NCI-H2029 treated with DMSO at 0.1 percent for 48 hours (cell line): ENCODE measurements at places on chromosomes 11 and 22.
A peak's percentile ranks its signal among the peaks of the same experiment; 100 is the strongest.

DNA sequence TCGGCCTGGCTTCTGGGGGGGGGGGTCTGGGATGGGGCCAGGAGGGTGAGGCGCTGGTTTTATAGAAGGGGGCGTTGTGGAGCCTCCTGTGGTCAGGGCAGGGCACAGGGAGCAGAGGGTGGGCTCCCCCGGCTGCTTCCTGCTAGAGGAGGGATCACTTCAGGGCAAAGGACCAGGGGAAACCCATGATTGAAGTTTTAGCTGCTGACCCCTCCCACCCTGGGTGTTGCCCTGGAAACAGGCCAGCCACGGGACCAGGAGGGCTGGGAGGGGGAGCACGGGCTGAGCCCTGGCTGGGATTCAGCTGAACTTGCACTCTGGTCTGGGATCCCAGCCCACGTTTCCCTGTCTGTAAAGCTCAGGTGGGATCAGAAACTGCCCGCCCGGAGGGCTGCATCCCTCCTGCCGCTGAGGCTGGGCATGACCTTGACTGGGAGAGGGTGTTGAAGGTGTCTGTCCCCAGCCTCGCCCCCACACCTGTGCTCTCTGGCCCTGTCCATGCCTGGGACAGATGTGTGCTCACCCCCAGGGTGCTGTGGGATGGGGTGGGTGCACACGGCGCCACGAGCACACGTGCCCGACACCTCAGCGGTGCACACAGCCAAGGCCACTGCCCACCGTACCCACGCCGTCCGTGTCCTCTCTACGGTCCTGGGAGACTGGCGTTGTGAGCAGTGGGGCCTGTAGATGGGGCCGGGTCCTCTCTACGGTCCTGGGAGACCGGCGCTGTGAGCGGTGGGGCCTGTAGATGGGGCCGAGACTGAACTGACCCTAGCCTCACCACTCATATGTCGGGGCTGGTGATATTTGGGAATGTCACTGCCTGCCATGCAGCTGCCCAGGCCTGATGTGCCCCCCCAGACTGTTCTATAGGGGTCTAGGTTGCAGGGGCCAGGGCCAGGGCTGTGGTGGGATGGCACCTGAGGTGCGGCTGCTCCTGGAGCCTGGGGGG, 2.3 kb downstream of the TSPAN4 start:
- DNase-seq = no peak

GRCh38 chr11:121450401-121450800, 1.7 kb upstream of the SORL1 start:
- DNase-seq = no peak

DNA sequence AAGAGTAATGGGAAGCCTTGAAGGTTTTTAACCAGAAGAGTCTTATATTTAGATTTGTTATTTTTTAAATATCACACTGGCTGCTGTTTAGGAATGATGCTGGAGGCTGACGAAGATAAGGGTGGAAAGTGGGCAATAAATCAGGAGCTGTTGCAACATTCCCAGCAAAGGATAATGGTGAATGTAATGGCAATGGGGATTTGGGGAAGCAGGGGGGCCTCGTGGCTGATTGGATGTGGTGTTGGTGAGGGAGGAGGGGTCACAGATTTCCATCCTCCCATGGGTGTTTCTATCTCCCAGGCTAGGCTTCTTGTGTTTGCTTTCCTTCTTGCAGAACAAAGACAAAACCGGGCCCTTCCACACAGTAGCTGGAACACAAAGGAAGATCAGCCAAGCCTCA, 80.8 kb downstream of the PIWIL4 start:
- DNase-seq = no peak

- DNase-seq = no peak
Observed at GRCh38 chr22:28243539-28243938, 324.5 kb upstream of the PITPNB start.

DNA sequence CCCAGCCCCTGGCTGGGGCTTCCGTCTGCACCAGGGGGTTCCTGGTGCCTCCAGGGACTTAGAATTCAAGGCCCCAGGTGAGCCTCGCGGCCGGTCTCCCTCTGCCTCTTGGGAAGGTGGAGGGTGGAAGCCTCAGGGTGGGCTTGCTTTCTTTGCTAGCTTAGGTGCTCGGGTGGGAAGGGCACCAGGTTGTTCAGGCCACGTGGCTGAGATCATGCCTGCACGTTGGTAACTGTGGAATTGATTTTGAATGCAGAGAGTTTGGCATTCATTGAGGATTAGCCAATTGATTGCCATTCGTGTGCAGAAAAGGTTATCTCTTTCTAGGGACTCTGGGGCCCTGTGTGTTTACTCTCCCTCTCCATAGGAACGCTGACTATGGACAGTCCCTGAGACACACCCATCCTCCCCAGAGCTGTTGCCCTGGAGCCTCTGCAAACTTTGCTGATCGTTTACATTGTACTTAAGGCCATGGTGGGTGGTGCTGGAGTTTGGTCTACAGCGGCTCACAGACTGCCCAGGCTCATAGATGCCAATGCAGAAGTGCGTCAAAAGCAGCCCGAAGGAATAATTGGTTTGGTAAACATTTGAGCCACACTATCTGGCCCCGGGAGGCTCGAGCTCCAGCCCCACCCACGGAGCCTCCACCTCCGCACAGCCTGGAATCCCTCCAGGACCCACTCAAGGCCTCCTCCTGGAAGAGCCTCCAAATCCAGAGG, 1457.7 kb downstream of the BRD1 start:
- peak; percentile 9 for DNase-seq

- DNase-seq = no peak
Observed at GRCh38 chr22:49599691-49600455, 227.8 kb downstream of the BRD1 start.

DNA sequence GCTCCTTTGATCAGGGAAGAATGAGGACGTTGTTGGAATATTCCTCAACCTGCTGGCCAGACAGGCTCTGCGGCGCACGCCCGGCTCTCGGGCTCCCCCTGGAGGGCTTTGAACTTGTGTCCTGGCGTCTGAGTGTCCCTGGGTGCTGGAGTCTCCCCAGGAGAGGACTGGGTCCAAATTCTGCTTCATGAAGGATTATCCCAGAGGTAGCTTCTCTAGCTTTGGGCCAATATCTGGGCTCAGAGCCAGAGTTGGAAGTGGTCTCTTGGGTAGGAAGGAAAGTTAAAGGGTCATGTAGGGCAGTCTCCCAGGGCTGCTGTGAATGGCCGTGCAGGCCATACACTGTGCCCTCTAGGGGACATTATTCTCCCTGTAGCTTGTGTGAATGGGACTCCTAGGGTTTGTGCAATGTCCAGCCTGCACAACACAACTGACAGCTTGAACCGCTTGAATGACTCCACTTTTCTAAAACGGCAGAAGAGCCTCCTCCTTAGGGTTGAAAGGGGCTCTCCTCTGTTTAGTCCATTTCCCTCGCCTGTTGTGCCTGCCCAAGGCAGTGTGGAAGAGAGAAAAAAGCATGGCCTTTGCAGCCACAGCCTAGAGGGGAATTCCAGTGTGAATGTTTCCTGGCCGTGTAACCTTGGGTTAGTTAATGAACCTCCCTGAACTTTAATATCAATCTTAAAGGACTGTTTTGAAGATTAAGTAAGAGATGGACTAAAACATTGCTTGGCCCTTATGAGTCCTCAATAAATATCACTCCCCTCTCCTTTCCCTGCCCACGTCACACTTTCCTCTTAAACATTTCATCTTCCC, 111.2 kb upstream of the THY1 start:
- DNase-seq = peak; percentile 57

GRCh38 chr22:49327411-49328117, 500.1 kb downstream of the BRD1 start:
- DNase-seq = no peak

GRCh38 chr22:35198738-35199137, 58.6 kb upstream of the HMGXB4 start:
- DNase-seq = no peak

DNA sequence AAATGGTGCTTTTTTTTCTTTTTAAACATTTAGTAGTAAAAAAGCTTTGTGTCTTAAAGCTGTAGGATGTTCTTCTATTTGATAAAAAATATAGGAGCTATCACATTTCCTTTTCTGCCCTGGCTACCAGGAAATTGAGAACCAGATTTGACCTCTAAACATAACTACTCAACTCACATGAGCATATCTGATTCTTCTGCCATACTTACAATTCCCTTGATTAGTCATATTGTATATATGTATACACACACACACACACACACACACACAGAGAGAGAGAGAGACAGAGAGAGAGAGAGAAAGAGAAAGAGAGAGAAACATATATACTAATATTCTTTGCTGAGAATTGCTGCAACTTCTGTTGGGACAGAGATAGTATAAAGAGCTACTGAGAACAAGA, 23.0 kb upstream of the GDPD4 start:
- no peak for DNase-seq

- no peak for DNase-seq
Observed at GRCh38 chr22:37169947-37170688, 17.9 kb downstream of the C1QTNF6 start.

GRCh38 chr11:64559351-64560138, 31.5 kb upstream of the SLC22A12 start:
- no peak for DNase-seq

DNA sequence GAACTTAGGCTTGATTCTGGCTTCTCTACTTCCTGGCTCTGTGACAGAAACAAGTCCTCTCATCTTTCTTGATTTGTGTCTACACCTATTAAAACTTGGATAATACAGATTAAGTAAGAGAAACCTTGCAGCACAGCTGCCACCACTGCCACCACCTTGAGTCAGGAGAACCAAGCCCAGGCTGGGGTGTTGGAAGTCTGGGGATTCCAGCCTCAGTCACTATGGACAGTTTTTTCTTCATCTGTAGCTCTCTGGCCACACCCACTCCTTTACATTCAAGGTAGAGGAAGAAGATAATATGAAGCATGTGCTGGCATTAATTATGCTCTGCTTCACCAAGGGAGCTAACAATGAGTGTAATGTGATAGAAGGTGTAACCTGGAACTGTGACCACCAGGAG, 75.7 kb downstream of the RELT start:
- DNase-seq = no peak

- DNase-seq = no peak
Observed at GRCh38 chr11:119699227-119699626, 29.8 kb downstream of the NECTIN1 start.

DNA sequence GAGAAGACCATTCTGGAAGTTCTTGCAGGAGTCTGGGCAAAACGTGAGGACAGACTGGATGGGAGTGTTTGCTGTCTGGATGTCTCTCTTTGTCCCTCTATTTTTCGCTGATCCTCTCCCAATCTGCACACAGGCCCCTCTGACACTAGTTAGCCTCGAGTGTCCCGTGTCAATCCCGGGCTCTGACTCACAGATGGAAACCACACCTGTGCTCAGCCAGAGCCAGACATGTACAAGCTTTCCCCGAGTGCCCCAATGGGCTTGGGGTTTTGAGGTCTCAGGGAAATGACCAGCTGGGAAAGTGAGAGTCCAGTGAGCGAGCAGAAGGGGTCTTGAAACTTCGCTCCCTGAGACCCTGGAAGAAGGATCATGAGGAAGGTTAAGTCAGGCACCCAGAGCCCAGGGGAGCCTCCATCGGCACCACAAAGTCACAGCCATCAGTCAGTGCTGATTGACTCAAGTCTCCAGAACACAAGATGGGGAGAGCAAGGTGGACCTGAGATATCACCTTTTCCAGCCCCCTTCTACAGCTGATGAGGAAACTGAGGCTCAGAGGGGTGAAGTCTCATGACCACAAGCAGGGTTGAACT, 13.9 kb downstream of the APOL2 start:
- DNase-seq = no peak

- DNase-seq = no peak
Observed at GRCh38 chr11:96307776-96308140, 35.2 kb downstream of the MAML2 start.

GRCh38 chr11:35529971-35530495, 4.6 kb upstream of the PAMR1 start:
- no peak for DNase-seq

- no peak for DNase-seq
Observed at GRCh38 chr11:7901319-7901854, 29.7 kb downstream of the OR10A6 start.

- DNase-seq = no peak
Observed at GRCh38 chr11:44028401-44028800, 19.4 kb upstream of the ACCSL start.

DNA sequence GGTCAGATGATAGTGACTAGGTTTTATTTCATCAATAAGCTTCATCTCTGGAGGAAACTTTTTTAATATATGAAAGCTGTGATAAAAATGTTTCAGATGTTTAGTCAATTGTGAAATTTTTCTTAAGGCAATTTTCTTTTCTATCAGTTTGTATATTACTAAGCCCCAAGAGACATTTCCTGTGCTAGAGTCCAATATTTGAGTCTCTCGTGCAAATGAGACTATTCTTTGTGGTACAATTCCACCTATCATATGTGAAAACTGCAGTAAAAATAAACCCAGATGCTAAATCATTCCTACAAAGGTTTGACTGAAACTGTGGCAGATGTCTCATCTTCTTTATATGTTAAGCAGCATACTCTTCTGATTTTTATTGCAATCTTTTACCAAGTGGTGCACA, 28.0 kb downstream of the CTR9 start:
- no peak for DNase-seq

GRCh38 chr22:27913162-27913741, 5.8 kb downstream of the PITPNB start:
- no peak for DNase-seq

- DNase-seq = no peak
Observed at GRCh38 chr11:93738647-93739081, 2.6 kb downstream of the TAF1D start.

- peak; percentile 21 for DNase-seq
Observed at GRCh38 chr11:74311352-74311926, at the start of gene P4HA3. TSS of gene P4HA3 (minus strand) at chr11:74311640. CDS start at chr11:74311611, 29 bp downstream.

GRCh38 chr11:32198053-32198452, 107.2 kb downstream of the RCN1 start:
- no peak for DNase-seq

DNA sequence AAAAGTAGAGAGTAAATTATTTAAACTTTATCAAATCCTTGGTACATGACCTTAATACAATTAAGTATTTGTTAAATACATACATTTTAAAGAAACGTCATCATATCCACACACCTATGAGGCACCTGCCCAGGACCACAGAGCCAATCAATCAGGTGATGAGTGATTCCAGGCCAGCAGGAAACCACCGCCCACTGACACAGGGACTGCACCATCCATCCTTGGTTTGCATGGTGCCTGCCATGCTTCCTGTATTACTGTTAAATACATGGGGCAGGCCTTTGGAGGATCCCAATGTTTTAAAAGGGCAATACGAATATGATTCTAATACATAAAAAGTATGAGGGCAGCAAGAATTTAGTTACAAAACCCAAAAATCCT, 7.0 kb upstream of the TBC1D10A start:
- DNase-seq = no peak

DNA sequence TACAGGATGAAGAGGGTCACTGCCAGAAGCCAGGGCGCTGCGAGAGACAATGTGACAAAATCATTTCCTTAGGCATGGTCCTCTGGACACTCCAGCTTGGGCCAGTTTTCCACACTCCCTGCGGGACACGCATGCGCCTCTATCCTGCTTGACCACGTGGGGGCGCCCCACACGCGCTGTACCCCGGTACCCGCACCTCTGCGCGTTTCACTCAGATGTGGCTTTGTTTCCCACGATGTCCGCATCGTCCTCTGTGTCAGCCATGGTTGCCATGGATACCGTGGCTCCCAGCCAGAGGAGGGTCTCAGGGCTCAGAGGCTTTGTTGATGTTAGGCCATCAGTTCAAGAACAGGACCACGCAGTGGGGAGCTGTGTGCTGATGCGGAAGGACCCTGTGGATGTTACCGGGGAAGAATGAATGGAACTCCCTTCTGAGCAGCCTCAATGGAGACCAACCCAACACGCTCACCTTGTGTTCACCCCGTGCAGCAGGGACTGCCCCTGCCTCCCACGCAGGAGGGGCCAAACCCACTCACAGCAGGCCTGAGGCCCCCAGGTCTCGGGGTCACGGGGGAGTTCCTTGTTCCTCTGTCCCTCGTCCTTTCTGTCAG, 101.1 kb upstream of the SLC22A12 start:
- DNase-seq = no peak
